ENCODE measurements at places on chromosomes 7 and 10.

DNA sequence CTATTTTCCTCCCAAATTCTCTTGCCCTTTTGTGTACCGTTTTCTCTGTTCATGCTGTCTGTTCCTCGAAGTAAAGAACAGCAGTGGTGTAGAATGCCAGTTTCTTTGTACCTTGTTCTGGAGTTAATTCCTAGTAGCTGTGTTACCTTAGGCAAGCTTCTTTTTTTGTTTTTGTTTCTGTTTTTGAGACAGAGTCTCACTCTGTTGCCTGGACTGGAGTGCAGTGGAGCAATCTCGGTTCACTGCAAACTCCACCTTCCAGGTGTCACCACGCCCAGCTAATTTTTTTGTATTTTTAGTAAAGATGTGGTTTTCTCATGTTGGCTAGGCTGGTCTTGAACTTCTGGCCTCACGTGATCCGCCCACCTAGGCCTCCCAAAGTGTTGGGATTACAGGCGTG, 221.2 kb downstream of the BBS9 start:
- DNase-seq = no peak

- DNase-seq = no peak
Observed at GRCh38 chr7:114789871-114790311, 132.0 kb upstream of the MDFIC start.

DNA sequence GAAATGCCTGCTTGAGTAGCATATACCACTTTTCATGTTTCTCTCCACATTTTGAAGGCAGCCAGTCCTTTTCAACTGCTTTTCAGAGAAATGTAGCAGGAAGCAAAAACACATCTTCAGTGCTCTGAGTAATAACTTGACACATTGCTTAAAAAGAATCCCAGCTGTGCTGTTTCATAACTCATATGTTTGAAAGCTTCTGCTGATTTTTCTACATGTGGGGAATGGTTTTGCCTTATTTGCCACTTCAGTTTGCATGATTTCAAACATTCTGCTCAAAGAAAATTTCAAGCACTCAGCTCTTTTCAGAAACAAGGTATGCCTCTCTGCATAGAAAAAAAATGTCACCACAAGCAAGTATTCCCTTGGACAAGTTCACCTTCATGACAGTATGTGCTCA, 732.8 kb downstream of the POM121L12 start:
- DNase-seq = no peak

DNA sequence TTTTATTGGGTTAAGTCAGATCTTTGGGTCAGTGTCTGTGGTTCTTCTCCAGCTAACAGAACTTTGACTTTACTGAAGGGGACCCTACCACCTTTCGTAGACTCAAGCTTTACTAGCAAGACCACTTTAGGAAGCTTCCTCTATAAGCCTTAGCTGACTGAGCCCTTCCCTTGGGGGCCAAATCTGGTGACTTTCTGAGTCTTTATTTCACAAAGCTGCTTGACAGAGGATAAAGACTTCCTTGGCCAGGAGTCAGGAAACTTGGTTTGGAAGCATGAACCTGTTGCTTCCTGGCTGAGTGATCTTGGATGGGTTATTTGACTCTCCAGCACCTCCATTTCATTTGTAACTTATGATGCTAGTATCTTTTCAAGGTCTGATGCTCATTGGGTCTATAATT, 466.7 kb downstream of the TYW1 start:
- DNase-seq = no peak
